Activated CD8-positive, alpha-beta T cell treated with anti-CD3 and anti-CD28 coated beads, Interleukin-2, amount 10 ng/mL, durations not matched to agents 7 days and 5 days (primary cell): ENCODE measurements at places on chromosomes 12 and 14. TPM values are rescaled to one million over a fixed set of nuclear protein-coding genes. Genes with fewer than 3 reads are reported as not detected.

Gene INTS13
- 52.8 TPM for total RNA-seq

Gene ST8SIA1
- total RNA-seq: 0.34 TPM

Gene BDKRB1
- not detected for total RNA-seq

Gene EML5
- total RNA-seq: 2.1 TPM

Gene PPFIBP1
- total RNA-seq: 17.5 TPM
